ENCODE measurements at places on chromosomes 7 and 10. TPM values are rescaled to one million over a fixed set of nuclear protein-coding genes. Genes with fewer than 3 reads are reported as not detected.

- peaks cover 2% of the 10 kb centered on the region for H3K27me3 ChIP-seq
- DNase-seq, result no peak
- peaks cover 27% of the 10 kb centered on the region for H3K36me3 ChIP-seq
- no peak overlapping the region for H3K27ac ChIP-seq
- H3K4me1 ChIP-seq, result no peaks in the 10 kb centered on the region
Measured at GRCh38 chr7:867001-867405, 9.4 kb upstream of the GET4 start.

DNA sequence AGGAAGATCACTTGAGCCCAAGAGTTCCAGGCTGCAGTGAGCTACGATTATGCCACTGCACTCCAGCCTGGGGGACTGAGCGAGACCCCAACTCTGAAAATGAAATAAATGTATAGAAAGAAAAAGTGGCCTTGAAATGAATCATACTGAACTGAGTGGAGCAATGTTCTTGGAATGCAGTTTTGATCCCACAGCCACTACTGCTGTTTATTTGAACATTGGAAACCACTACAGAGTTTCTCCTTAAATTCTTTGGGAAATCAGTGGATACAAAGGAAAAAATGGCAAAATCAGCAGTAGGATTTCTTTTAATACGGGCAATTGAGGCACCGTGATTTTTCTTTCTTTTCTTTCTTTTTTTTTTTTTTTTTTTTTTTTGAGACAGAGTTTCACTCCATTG lies 637.4 kb downstream of the GALNT17 start:
- H3K4me1 ChIP-seq, result no peaks in the 10 kb centered on the region
- no peaks in the 10 kb centered on the region for H3K36me3 ChIP-seq
- H3K27ac ChIP-seq, result no peak overlapping the region

Gene OLAH
- not detected for polyA plus RNA-seq

Gene ATG9B
- 5.7 TPM for polyA plus RNA-seq

GRCh38 chr7:139746652-139747051 lies 31.1 kb downstream of the HIPK2 start:
- H3K4me1 ChIP-seq, result peaks cover 86% of the 10 kb centered on the region
- H3K4me3 ChIP-seq, result no peak overlapping the region
- H3K36me3 ChIP-seq, result no peaks in the 10 kb centered on the region
- peaks cover 1% of the 10 kb centered on the region for H3K27me3 ChIP-seq
- no peak for DNase-seq

DNA sequence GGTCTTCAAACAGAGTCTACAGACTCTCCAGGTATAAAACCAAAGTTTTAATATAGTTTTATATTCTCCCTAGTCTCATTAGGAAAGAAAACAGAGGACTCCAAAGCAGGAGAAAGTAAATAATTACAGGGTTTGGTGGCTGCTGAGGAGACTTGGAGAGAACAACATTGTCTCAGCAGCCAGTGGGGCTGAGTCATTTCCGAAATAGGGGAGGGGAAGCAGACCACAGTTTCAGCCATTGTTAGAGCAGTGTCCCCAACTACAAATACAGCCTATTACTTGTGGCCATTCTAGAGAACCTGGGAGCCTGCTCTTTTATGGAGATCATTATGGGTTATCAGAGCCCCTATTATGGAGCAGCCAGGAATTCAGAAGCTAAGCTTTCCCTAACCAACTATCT lies 44.2 kb upstream of the A1CF start:
- H3K27ac ChIP-seq, result no peak overlapping the region
- no peak for DNase-seq
- no peaks in the 10 kb centered on the region for H3K36me3 ChIP-seq
- no peaks in the 10 kb centered on the region for H3K4me1 ChIP-seq
- H3K4me3 ChIP-seq, result no peak overlapping the region
- peaks cover 3% of the 10 kb centered on the region for H3K27me3 ChIP-seq

Data from immature natural killer cell (primary cell).